ENCODE measurements at places on chromosomes 6 and 20.

DNA sequence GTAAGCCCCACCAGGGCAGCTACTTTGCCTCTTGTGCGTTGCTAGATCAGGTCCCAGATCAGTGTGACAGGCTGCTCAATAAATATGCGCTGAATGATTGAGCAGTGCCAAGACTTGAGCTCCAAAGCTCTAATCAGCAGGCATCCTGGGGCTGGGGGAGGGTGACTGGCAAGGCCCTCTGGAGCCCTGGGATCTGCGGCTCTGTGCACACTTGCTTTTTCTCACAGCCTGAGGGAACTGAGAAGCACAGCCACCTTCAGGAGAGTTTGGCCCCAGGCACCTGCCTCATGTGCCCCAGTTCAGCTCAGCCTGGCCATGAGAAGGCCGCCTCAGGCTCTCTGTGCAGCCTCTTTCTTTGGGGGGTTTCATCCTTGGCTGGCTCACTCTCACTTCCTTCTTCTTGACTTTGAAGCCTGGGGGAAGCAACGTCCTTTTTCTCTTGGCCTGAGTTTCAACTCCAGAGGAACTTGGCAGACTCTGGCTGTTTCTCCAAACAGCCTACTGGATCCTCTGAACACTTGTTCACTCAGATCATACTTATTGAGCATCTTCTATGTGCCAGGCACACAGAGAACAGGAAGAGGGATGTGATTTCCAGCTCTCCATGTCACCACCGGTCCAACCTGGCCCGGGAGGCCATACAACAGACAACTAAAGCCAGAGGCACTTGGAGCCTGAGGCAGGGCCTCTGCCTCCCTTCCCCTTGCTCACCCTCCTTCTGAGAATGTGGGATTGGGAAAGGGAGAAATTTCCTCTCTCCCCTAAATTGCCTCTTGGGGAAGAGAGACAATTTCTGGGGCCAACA, 114.0 kb downstream of the VEGFA start:
- no peak for DNase-seq

DNA sequence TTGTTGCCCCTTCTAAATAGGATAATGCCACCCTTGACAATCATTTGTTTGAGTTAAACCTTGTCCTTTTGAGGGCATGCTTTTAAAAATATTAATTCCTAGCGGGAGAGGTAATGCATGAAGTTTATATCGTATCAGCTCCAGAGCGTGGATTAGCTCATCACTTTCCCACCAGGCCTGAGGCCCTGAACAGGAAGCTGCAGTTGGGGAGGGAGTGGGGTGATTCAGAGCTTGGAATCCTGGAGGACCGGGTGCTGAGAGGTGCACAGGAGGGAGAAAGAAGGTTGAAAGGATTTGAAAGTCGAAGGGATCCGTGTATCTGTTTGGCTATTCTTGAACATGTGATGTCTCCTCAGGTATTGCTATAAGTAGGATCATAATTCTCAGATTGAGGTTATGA, 25.0 kb downstream of the ZDHHC14 start:
- DNase-seq: no peak

DNA sequence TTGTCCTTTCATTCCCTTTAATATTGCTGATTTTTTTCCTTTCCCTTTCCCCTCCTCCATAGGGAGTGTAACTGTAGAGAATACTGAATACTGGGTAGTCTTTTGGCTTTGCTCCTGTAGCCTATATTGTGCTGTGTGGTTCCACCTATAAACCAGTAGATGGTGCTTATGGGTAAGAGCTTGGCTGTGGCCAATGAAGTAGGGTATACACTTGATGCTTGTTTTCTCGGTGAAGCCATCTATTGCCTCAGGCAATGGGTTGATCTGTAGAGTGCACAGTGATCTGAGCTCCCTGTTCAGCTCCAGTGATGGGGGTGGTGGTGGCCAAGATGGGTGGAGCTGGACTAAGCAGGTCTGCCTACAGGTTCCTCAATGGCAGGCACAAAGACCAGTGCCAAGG, 203.3 kb upstream of the IMPG1 start:
- DNase-seq: no peak

- DNase-seq: no peak
Observed at GRCh38 chr20:49656304-49656703, 57.4 kb downstream of the B4GALT5 start.

DNA sequence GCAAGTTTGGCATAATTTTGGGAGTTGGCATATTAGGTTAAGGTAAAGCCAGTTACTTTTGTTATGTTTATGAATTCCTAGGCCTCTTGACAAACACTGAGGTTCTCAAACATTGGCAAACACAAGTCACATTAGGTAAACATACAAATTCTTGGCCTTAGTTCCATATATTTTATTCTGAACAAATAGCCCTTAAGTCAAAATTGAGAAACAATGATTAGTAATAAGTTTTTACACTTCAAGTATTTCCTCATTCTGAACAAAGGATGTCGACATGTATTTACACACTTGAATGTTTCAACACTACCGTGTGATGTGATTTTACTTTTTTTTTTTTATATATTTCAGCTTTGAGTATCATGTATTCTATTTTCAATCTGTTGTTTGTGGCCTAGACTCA, 3.8 kb upstream of the ECHDC1 start:
- DNase-seq: no peak

Measured in NCI-H446 treated with DMSO at 0.1 percent for 48 hours (cell line).